ENCODE measurements at places on chromosomes 5 and 9.

- peak; percentile 78 for DNase-seq
Observed at GRCh38 chr5:31193591-31194467, at the start of gene CDH6. CDH6 (plus strand) TSS chr5:31193686; CDS start chr5:31267474, 73,788 bp downstream.

DNA sequence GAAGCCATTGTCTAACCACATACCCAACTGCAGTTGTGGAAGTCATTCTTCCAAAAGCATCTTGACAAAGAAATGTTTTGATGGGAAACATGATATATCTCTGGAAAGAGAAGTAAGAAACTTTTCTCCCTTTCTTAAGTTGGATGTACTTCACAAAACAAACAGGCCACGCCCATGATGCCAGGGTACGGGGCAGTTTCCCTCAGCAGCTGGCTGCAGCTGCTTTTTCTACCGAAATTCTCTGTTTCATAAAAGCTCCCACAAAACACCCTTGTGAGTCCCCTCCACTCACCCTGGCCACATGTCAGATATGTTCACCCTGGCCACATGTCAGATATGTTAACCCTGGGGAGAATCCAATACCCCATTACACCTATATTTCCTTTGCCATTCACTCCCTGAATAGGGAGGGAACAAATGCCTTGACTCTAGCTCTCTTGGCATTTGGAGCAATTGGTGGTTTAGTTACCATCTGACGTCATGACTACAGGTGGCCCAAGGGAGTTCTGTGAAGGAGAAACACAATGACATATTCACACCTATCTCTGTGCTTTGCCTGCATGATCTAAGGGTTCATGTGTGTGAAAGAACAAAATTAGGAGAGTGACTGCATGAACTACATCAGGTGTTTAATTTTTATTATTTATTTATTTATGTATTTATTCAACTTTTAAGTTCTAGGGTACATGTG, 103.0 kb downstream of the AOPEP start:
- DNase-seq: no peak

DNA sequence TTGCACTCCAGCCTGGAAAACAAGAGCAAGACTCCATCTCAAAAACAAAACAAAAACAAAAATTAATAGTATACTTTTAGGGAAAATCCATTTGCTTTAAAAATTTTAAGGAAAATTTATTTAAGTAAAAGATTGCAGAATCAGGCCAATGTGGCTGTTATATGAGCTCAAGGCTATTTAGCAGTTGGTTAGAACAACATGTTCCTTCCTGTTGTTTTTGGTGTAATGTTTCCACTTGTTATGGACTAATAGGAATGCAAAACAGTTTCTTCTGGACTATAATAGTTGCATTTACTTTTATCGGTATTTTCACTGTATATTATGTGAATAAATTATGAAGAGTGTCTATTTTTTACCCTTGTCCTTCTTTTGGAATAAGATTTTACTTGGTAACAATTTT, 3.0 kb upstream of the CDC42SE2 start:
- peak; percentile 70 for DNase-seq

DNA sequence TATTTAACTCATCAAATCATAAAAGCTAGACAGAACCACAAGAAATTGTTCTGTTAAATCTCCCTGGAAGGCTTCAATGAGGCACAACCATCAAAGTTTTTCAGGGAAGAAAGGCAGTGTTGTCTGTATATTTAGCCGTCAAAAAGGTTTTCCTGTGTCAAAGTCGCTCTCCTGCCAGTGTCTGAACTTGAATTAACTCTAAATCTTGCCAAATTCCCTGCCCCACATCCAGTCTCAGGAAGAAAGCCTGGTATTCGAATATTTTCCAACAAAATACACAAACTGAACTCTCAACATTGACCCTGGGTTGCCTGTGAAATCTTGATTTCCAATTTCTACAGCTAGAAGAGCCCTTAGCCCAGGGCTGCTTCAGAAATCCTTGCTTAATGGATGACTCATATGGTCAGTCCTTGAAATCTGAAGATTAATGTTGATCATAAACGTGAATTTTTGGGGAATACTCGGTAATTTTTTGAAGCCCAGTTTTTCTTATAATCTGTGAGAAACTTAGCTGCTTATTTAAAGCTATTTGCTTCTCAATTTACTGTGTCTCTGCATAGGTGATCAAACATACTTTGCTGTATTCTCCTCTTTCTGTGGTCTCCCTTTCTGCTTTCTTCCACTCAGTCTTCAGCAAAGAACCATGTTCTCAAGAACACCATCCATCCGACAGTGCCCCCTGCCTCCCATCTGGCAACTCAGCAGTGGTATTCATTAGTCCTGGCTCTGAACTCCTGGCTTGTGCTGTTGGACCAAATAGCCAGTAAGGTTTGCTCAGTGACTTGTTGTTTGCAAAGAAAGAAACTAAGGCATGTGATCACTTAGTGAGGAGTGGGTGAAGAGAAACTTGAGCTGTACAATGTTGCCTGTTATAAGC, 58.9 kb downstream of the NREP start:
- peak; percentile 41 for DNase-seq

GRCh38 chr9:82168585-82168984, 180.0 kb downstream of the SPATA31D1 start:
- DNase-seq: peak; percentile 90

DNA sequence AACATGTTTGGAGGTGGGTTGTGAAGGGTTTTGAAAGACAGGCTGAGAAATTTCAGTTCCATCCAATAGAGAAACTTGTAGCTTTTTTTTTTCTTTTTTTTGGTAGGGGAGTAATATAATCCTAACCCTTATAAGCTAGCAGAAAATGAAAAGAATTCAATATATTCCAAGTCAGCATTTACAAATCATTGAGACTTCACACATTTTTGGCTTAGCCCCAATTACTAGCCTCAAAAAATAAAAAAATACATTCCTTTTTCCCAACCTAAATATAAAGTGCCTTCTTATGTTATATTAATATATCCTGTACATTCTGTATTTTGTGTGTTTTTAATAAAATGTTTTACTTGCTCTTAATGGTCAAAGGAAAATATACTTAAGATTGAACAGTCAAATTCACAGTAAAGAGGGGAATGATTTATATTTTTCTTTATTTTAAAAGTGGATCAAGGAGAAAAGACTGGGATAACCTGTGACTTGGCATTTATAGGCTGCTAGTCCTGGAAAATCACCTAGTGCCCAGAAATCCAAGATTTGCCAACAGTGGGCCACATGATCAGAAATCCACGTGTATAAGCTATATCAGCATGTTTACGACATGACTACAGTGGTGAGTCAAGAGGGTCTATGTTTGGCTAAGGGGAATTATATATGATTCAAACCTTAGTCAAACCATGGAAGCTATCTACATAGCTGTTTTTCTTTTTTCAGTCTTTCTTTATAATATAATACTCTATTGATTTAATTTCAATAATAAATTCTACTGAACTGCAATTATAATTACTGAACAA, 14.5 kb downstream of the HACD4 start:
- DNase-seq: peak; percentile 9

DNA sequence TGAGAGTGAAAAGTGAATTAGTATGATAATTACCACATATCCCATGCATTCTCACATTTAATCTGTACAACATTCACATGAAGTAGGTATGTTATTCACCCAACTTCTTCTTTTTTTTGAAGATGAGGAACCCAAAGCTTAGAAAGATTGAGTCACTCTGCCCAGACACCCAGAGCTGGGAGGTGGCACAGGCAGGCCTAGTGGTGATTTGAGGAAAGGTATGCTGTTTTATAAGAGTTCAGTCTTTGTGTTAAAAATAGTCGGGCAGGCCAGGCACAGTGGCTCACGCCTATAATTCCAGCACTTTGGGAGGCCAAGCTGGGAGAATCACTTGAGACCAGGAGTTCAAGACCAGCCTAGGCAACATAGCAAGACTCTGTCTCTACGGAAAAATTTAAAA, 285.3 kb downstream of the NR3C1 start:
- DNase-seq: no peak

- DNase-seq: no peak
Observed at GRCh38 chr9:137167277-137167746, 2.5 kb downstream of the LRRC26 start.

- DNase-seq: no peak
Observed at GRCh38 chr9:129038109-129038852, 1.9 kb downstream of the MIGA2 start.

DNA sequence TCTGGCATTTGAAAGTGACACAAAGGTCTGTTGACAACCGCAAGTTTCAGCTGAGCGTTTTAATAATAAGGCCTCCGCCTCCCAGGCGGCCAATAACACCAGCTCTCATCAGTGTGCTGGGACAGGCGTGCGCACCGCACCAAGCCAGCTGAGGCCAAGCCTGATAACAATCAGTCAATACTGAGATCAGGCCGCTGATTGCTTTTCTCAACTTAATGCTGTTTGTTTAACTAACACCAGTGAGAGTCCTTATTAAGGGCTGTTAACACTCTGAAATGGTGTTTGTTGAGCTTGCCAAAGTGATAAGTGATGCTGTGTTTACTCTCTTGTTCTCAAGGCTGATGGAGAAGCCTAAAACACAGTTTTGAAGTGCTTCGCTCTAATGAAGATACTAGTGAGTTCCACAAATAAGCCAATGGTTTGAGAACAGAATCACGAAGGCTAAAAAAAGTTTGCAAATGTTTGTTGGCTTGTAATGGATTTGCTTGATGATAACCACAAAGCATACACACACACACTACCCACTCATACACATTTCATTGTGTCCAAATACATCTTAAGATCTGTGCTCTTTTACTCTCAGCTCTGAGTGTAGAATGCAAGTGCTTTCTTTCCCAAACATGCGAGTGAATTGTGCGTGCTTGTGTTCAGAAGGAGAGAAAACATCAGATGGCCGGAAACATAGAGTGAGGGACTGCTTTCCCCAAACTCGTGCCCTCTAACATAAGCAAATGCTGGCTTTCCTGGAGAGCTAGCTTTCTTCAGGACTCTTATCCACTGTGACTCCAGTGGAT, 330.4 kb upstream of the KLF4 start:
- no peak for DNase-seq

- DNase-seq: no peak
Observed at GRCh38 chr5:99378443-99378842, 449.6 kb upstream of the CHD1 start.

DNA sequence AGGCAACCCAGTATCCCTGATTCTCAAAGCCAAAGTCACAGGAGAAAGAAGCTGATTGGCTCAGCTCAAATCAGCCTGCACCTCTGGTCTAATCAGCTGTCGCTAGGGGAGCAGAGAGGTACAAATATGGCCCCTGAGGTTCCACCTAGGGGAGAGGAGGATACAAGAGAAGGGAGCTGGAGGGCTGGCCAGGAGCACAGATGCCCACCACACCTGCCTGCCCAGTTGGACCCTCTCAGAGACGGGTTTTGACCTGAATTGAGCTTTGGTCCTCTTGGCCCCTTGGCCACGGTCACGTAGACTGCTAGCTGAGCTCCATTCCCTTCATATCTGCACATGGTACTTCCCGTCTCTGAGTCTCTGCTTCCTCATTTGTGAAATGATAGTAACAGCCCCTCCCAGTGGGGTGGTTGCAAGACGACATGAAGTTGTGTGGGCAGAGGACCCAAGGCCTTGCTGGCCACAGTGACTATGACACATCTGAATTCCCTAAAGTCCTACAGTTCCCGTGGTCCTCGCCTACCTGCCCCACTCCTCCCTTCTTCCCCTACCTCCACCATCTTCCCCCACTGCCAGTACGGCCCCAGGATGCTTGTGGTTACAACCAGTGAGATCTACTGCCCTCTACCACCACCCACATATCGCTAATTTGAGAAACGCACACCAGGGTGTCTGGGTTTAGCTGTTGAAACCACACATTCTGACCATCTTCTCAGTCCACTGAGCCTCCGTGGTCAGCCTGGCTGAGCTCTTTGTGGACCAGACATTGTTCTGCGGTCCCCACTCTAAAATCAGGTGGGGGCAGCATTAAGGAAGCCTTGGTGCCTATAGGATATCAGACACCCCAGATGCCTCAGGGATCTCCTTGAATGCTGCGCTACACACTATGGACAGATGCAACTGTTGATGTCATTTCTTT, 60.3 kb upstream of the NEK6 start:
- DNase-seq: no peak

- DNase-seq: peak; percentile 38
Observed at GRCh38 chr9:4666042-4666699, at the start of gene SPATA6L. SPATA6L (minus strand) TSS chr9:4666480; CDS start chr9:4666250, 230 bp downstream.

DNA sequence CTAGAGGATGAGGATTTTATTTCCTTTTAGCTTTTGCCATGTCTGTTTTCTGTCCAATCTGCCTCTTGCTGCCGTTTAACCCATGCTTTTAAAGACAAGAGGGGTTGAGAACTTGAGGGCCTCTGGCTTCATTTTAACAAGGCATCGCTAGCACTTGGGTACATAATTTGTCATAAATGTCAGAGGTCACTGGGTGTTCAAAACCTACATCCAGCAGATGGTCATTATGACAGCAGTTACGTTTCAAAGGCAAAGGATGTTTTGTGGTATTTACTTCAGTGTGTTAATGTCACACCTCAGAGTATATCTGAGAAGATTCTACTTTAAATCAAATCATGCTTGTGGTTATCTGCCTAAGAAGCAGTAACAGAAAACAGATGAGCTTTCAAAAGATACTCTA, 918.3 kb downstream of the NR2F1-AS1 start:
- DNase-seq: no peak

DNA sequence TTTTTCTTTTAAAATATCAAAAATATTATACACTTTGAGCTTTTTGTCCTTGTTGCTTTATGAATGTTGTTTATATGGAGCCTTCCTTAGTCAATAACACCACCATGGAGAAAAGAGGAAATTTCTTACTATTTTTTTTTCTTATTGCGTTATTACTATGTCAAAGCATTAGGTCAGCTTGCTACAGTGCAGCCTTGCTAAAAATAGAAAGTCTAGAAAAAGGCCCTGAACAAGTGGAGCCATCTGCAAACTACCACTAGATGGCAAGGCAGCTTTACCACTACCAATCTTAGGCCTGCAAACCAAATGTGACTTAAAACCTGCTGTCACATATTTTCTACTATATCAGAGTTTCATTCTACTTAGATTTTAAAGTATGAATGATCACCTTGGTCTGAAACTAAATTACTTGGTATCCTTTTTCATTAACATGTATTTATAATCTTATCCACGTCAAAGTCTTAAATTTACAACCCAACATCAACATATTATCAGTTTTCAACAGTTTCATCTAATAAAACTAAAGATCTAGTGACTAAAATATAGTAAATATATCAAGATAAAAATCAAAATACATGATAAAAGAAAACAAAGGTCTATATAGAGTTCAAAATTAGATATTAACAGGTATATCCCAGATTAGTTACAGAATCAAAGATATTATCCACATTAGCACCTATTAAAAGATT, 113.1 kb upstream of the ACOT12 start:
- peak; percentile 87 for DNase-seq

DNA sequence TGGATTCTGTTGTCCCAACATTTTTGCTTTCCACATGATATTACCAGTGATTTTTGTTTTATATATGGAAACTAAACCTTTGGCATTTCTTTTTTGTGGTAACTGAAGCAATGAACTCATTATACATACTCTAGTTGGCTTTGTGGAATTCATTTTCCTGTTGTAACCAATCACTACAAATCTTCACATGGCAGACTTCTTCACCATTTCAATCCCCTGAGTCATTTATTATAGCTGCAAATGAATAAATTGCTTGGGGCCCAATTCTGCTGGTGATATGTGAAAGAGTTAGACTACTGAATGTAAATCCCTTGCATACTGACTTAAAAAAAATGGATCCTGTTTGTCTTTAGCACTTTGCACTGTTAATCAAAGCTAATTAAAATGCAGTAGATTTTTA, 1709.6 kb upstream of the WWC1 start:
- DNase-seq: peak; percentile 85
